OCI-LY7 (cell line): ENCODE measurements at places on chromosomes 4 and X. TPM values are rescaled to one million over a fixed set of nuclear protein-coding genes. Genes with fewer than 3 reads are reported as not detected.

DNA sequence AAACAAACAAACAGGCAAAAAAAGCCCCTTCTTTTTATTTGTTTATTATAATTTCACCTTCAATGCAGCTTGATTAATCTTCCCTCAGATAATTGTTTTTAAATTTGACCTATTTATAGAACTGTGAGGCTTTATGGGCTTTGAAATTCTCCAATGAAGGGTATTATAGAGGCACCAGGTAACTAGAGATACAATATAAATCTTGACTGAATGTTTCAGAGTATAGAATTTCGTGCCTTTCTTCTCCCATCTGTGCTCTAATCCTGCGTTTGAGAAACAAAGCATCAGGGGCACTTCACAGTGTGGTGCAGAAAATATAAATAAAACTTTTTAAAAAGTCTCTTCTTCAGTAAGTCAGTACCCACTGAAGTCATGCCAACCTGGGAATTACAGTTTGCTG lies 120.9 kb downstream of the ANKRD50 start:
- no peak for DNase-seq

DNA sequence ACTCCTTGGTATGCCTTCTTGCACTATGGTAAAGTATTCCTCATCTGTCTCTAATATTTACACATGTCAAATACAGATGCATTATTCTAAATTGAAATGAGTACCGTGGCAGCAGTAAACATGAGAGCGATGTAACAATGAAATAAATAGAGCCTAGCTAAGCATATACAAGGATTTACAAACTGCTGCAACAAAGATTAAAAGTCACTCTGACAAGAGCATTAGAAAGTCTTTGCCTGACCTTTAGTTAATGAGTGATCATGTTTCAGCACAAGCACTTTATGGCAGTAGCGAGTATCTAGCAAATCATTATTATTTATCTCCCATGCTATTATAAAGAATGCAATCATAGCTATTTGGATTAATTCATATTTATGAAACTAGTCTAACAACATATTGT lies 547.0 kb upstream of the NDST4 start:
- DNase-seq: no peak

DNA sequence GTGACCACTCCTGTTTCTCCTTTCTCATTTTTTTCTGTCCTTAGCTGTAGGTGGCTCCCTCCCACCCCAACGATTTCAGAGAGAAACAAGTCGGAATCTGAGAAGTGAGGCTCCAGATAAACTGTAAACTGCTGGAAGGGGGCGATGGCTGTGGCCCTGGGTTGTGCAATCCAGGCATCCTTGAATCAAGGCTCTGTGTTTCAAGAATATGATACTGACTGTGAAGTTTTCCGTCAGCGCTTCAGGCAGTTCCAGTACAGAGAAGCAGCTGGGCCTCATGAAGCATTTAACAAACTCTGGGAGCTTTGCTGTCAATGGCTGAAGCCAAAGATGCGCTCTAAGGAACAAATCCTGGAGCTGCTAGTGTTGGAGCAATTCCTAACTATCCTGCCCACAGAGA lies 37.7 kb downstream of the ETDC start:
- DNase-seq: no peak

GRCh38 chrX:130049821-130050220 lies 60.5 kb downstream of the ELF4 start:
- no peak for DNase-seq

DNA sequence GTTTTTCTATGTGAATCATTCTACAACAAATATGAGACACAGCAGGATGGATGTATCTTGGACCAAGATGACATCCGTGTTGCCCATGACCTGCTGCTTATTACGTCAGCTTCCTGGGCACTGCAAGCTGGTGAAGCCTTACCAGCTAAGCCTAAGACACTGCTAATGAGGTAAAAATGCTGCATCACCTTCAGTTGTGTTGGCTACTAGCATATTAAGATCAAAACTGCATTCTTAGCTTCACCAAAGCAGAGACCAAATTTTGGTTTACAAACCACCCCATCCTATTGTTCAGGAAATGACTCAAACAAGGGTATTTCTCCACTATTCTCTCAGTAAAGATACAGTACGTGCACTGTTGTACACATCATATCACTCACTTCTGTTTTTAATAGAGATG lies 50.3 kb downstream of the MAML3 start:
- DNase-seq: peak; percentile 18

DNA sequence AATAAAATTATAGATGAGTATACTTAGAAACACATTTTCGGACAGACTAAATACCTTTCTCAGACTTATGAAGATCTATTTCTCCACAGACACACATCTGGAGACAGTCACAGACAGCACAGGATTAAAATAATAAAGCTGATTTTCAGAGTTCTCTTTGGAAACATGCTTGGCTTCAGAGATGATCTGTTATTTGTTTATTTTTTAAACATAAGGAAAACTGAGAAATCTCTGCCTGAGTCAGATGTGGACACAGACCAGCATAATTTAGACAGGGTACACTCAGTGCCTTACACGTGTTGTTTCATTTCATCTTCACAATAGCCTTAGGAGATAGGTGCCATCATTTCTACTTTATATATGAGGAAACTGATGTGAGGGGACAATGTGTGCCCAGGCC lies 92.1 kb downstream of the SLC9A7 start:
- no peak for DNase-seq

GRCh38 chr4:8871417-8872401 lies at the start of gene HMX1:
HMX1 (minus strand) TSS chr4:8871839; CDS start chr4:8871614, 225 bp downstream.
- DNase-seq: no peak

- no peak for DNase-seq
These were observed 12.4 kb downstream of the SH3KBP1 start for GRCh38 chrX:19875050-19875431.

- no peak for DNase-seq
These were observed 160.5 kb downstream of the LRBA start for GRCh38 chr4:150854600-150854999.

- DNase-seq: no peak
These were observed 553.2 kb upstream of the FAT1 start for GRCh38 chr4:187276736-187277408.

- DNase-seq: no peak
These were observed 14.8 kb downstream of the ANK2 start for GRCh38 chr4:113064244-113064643.

- DNase-seq: no peak
These were observed 1.4 kb upstream of the ARHGAP6 start for GRCh38 chrX:11666952-11667685.

GRCh38 chr4:176036585-176037205 lies 28.9 kb upstream of the WDR17 start:
- DNase-seq: no peak

- DNase-seq: no peak
These were observed 175.6 kb downstream of the COL25A1 start for GRCh38 chr4:109126856-109127255.

GRCh38 chr4:115763051-115763450 lies 649.6 kb upstream of the NDST4 start:
- DNase-seq: no peak

GRCh38 chrX:103585411-103586313 lies at the start of gene TCEAL4:
TCEAL4 (plus strand) TSS chrX:103585515; CDS start chrX:103586676, 1,161 bp downstream.
- peak; percentile 49 for DNase-seq

DNA sequence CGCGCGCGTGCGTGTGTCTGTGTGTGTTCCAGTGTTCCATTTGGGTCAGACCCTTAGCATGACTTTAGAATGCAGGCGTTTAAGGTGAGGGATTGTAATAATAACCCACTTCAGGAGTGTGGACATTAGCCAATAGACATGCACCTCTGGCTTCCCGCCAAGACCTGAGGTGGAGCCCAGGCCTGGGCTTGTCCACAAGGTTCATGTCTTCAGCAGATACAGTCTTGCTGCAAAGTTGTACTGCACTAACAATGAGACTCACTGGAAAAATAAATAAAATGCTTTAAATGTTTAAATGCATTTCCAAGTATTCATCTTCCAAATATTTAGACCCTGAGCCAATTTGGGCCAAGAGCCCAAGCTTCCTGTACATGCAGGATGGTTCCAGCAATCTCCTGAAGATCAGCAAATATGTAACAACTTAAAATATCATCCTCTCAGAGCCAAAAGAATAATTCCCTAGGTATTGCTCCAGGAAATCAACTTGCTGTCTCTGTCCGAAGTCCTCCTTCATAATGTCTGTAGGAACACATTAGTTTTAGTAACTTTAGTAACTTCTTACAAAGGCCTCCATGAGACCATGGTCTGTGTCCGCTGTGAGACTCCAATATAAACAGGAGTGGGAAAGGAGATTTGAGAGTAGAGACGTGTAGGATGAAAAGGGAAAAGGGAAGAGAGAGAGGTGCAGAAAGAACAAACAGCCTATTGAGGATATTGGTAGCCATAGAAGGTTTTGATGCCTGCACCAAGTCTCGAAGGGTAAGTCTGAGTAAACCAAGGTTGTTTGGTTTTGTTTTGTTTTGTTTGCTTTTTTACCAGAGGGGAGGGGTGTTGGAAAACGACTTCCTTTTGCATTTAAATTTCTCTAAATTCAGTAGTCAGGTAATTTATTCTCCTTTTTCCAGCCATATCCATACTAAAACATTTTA lies 98.5 kb upstream of the KLF3 start:
- no peak for DNase-seq

DNA sequence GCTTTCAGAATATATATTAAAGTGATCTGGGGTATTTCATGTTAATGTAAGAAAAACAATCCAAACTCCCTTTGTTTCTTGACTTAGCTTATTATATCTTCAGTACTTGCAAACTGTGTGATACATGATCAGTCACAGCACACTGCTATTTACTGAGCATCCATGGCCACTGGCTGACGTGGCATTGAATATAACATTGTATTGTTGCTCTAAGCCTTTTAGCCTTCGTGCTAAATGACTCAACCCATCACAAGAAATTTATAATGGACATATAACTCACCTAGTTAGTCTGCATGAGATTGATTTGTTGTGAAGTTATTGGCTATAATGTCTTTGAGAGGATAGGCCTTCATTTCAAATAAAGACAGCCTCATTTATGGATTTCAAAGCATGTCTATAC lies 642.6 kb downstream of the IL1RAPL1 start:
- no peak for DNase-seq

GRCh38 chr4:6275898-6276806 lies 6.5 kb downstream of the WFS1 start:
- DNase-seq: no peak

DNA sequence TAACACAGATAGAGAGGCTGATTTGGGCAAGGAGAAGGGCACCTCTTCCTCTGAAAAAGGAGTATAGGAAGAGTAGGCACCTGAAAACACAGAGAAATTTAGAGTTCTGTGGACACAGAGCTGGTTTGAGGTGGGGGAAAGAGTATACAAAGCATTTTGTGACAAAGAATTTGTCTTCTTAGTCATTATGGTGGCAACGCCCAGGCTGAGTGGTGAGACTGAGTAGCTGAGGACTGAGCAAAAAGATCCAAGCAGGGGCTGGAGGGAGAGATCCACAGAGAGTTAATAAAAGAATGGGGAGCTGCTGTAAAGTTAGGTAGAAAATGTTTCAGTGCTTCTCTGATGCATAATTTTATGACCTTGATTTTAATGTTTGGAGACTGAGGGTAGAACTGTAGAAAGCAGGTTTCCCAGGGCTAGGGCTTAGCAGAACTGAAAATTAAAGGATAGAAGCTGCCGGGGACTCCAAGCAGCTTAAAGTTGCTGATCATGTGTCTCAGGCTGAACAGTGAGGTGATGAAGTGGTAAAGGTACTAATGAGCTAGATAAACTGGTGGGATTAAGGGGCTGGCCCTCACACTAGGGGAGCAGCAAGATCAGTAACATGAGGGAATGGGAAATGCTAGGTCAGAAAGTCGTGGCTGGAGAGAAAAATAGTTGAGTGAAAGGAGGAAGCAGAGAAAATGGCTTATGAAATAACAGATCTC lies 118.9 kb downstream of the CEP44 start:
- no peak for DNase-seq

Gene HERC6
- 0.18 and 0.51 TPM in 2 replicates for total RNA-seq

Gene PABPC1L2A
- total RNA-seq: not detected in 2 replicates

Gene IL9R
- 5.1 and 5.5 TPM in 2 replicates for total RNA-seq

Gene DHRSX
- total RNA-seq: 25.2 and 29.0 TPM in 2 replicates

Gene GAGE12D
- total RNA-seq: not detected in 2 replicates

Gene LEF1
- total RNA-seq: 223 and 306 TPM in 2 replicates

Gene ALB
- not detected in 2 replicates for total RNA-seq

Gene CISD2
- total RNA-seq: 32.8 and 34.6 TPM in 2 replicates

Gene RHOXF2
- not detected in 2 replicates for total RNA-seq

Gene ELOVL6
- total RNA-seq: 45.5 and 45.6 TPM in 2 replicates

Gene MAPK10
- 26.0 and 32.0 TPM in 2 replicates for total RNA-seq

Gene GAB3
- 0.38 and 0.53 TPM in 2 replicates for total RNA-seq

Gene MAGEC2
- not detected in 2 replicates for total RNA-seq

Gene TMEM150C
- total RNA-seq: not detected in 2 replicates
